Stimulated activated CD4-positive, alpha-beta T cell treated with anti-CD3 and anti-CD28 coated beads, Interleukin-1b, Interleukin-23, amount 100 ng/mL, for 48 hours (primary cell): ENCODE measurements at places on chromosomes 2 and 18.

GRCh38 chr2:157897106-157897971 lies 21.2 kb upstream of the ACVR1 start:
- DNase-seq = peak; percentile 50

DNA sequence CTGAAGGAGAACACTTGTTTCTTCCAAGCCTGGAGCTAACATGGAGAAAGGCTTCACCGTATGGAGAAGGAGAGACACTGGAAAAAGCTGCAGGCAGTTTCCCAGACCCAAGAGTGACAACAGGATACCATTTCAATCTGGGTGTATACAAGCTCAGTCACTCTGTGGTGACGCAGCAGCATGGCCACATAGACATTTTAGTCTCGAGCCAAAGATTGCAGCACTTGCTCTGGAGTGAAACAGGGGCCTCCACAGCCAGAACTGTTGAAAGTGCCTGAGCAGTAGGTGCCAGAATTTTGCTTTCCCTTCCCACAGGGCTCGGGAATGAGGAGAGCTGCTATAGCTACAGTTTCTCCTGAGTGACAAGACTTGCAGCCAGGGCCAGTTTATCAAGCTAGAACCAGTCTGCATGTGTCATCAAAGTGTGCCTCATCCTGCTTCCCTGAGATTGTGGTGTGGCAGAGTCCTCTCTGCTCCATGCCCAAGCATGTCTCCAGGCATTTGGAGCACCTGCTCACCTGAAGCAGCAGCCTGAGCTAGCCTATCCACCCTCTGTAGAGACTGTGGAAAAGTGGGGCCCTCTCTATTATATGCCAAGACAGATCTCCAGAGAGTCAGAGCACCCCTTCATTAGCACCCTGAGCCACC lies 234.6 kb upstream of the CDH19 start:
- DNase-seq = no peak

DNA sequence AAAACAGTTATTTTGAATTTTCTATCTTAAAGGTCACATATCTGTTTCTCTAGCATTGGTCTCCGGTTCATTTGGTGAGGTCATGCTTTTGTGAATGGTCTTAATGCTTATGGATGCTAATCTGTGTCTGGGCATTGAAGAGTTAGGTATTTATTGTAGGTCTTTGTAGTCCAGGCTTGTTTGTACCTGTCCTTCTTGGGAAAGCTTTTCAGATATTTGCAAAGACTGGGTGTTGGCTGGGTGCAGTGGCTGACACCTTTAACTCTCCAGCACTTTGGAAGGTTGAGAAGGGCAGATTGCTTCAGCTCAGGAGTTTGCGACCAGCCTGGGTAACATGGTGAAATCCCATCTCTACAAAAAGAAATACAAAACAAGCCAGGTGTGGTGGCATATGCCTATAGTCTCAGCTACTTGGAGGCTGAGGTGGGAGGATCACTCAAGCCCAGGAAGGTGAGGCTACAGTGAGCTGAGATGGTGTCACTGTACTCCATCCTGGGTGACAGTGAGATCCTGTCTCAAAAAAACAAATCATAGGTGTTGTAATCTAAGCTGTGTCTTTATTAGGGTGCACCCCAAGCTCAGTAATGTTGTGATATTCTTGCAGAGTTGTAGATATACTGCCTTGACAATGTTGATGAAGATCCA lies 82.3 kb downstream of the FAM117B start:
- DNase-seq = no peak

DNA sequence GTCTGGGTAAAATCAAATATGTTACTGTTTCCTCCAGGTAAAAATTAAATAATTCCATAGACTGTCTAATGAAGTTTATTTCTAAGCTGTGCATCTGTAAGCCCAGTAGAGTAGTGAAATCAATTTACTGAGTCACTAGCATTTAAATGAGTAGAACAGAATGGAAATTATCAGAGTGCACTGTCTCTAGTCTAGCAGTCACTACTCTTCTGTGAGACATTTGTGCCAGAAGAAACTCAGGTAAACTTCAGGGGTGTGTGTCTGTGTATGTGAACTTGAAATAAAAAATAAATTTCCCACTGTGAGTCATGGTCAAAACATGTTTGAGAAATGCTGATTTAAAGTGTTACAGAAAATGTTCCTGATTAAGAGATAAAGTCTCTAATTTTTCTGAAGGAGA lies 146.4 kb downstream of the RIF1 start:
- no peak for DNase-seq

DNA sequence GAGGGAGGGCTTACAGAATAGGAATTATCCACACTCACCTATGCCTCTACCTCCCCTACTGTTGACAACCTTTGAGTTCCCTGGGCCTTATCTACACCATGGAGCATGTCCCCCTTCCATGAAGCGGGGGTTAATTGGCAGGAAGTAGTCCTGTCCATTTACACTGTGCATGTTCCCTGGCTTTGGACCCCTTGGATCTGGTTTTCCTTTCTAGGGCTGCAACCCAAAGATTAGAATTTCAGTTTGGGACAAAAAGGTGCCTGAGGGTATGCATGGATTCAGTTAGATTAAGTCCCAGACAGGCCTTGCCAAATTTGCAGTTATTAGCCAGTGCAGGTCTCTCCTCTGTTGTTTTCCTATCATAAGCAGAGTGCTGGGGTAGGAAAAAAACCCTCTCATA lies 180.3 kb downstream of the CMPK2 start:
- DNase-seq = no peak

- DNase-seq = no peak
These were observed 98.9 kb upstream of the ATP8B1 start for GRCh38 chr18:57901825-57902589.

- no peak for DNase-seq
These were observed 61.1 kb upstream of the TFPI start for GRCh38 chr2:187615364-187615763.

- no peak for DNase-seq
These were observed 19.1 kb downstream of the KCNK3 start for GRCh38 chr2:26711457-26712161.

GRCh38 chr18:51236225-51236624 lies 38.7 kb upstream of the MEX3C start:
- DNase-seq = no peak

DNA sequence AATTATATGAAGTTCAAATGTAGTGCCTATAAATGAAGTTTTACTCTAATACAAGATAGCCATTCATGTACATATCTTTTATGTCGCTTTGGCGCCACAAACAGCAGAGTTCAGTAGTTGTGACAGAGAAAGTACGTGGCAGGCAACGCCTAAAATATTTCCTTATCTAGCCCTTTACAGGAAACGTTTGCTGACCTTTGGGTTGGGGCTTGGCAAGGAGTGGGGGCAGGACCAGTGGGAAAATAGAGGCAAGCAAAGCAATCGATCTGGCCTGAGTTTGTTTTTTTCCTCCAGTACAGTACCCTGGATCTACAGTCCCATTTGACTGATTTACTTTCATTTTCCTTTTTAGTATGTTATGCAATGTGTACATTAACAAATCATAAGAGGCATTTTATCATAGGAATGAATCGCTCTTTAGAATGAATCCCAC lies 13.1 kb downstream of the CCDC68 start:
- DNase-seq = no peak

GRCh38 chr18:13392899-13393298 lies 174.3 kb downstream of the LDLRAD4 start:
- DNase-seq = no peak

- DNase-seq = no peak
These were observed 21.7 kb downstream of the TET3 start for GRCh38 chr2:74006459-74006858.

DNA sequence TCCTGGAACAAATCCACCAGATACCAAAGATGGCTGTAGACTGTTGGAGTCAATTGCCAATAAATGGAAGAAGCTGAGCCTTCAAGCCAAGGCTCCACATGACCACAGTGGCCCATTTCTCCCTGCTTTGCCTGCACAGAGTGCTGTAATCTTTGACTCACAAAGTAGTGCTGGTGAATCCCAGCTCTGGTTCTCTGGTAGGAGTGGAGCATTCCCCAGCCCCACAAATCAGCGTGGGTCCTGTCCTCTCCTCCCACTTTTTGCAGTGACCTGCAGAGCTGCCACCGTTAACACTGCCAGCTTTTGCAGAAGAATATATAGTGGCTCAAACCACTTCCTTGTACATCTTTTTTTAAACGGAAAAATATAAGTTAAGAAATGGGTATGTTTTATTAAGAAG lies 93.9 kb downstream of the MGAT5 start:
- no peak for DNase-seq

DNA sequence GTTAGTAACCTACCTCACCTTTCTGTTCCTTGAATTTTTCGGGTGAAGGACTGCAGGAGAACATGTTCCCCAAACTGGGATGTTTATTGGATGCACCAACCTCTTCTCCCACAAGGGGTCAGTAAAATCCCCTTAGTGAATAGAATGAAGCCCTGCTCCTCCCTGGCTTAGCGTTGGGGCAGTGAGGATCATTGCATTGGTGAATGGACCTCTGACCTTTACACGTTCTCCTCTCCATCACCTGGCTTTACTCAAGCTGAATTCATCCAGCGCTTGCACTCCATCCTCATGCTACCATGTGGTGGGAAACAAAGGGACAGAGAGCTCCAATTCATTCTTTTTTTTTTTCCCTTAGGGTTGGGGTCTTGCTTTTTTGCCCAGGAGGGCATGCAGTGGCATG lies 157.2 kb downstream of the MIB1 start:
- peak; percentile 11 for DNase-seq

DNA sequence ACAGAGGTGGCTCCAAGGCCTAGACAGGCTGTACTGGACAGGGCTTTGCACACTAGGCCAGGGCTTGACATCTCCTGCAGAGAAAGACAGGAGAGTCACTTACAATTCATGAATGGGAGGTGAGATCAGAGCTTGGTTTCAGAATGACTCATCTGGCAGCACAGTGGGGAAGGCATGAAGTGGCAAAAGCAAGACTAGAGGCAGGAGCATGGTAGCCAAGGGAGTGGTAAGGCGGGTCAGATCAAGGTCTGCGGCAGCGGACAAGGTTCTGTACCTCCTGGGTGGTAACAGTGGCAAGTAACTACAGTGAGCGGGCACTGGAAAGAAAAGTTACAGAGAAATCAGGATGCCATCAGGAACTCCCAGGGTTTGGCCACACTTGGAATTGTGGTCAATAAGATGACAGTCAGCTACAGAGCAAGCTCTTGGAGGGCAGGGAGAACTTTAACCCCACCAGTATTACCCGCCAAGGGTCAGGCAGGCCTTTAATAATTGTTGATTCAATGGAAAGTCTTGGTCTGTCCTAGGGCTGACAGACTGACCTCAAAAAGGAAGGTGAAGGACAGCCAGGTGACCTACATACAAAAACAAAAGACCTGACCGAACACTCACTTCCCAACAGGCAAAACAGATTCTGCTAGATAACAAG lies 5.7 kb downstream of the MCFD2 start:
- peak; percentile 54 for DNase-seq

- DNase-seq = no peak
These were observed 5.7 kb downstream of the SPOPL start for GRCh38 chr2:138507267-138507666.
